Endothelial cell (in vitro differentiated cells): ENCODE measurements at places on chromosomes 3 and 15. TPM values are rescaled to one million over a fixed set of nuclear protein-coding genes. Genes with fewer than 3 reads are reported as not detected.

- no peak for DNase-seq
- H3K36me3 ChIP-seq: peaks cover 4% of the 10 kb centered on the region
- peaks cover 17% of the 10 kb centered on the region for H3K27me3 ChIP-seq
- no peak overlapping the region for H3K27ac ChIP-seq
Observed at GRCh38 chr3:51961602-51962569, 5.4 kb downstream of the PCBP4 start.

GRCh38 chr15:52103217-52104207, 9.1 kb downstream of the BCL2L10 start:
- peaks cover 2% of the 10 kb centered on the region for H3K4me1 ChIP-seq
- DNase-seq: no peak
- H3K27me3 ChIP-seq: peaks cover 2% of the 10 kb centered on the region
- H3K27ac ChIP-seq: no peak overlapping the region
- H3K4me3 ChIP-seq: no peak overlapping the region

DNA sequence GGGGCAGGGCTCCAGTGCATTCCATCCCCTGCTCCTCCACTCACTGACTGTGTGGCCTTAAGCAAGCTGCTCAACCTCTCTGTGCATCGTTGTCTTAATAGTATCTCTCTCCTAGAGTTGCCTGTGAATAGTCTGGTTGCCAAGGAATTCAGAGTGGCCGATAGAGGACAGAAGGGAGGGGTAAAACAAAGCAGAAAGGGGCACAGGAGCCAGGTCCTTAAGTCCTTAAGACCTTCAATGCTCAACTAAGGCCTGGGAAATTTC, 13.7 kb upstream of the CYP11A1 start:
- peaks cover 38% of the 10 kb centered on the region for H3K4me1 ChIP-seq
- H3K27ac ChIP-seq: no peak overlapping the region
- H3K27me3 ChIP-seq: peaks cover 3% of the 10 kb centered on the region

GRCh38 chr3:179046497-179047353, 24.9 kb downstream of the ZMAT3 start:
- peaks cover 10% of the 10 kb centered on the region for H3K36me3 ChIP-seq
- no peak for DNase-seq
- H3K27ac ChIP-seq: no peak overlapping the region
- H3K27me3 ChIP-seq: no peaks in the 10 kb centered on the region
- H3K4me3 ChIP-seq: no peak overlapping the region
- peaks cover 6% of the 10 kb centered on the region for H3K4me1 ChIP-seq

DNA sequence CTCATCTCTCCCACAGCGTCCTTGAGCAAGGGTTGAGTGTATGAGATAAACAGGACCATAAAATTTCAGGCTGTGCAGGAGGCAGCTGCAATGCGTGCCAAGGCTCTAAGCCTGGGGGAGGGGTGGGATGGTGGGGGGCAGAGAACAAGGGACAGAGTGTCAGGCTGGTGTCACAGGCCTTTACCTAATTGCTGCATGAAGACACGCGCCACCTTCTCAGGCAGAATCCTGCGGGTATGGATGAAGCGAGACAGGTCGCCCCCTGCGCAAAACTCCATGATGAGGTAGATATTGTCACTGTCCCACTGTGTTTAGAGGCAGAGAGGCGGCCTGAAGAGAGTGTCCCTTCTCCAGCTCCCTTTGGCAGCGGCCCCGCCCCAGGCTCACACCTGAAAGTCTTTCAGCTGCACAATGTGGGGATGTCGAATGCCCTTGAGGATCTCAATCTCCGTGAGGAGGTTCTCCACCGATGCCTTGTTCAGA, 1.0 kb downstream of the ULK3 start:
- H3K27me3 ChIP-seq: peaks cover 2% of the 10 kb centered on the region
- peaks cover 2% of the 10 kb centered on the region for H3K4me1 ChIP-seq
- no peak overlapping the region for H3K27ac ChIP-seq
- DNase-seq: no peak
- peak overlapping the region; percentile 87 for H3K4me3 ChIP-seq

- no peak overlapping the region for H3K4me3 ChIP-seq
- H3K36me3 ChIP-seq: no peaks in the 10 kb centered on the region
- no peak overlapping the region for H3K27ac ChIP-seq
- H3K4me1 ChIP-seq: peaks cover 4% of the 10 kb centered on the region
- no peak for DNase-seq
Observed at GRCh38 chr15:25543196-25543595, 104.4 kb upstream of the UBE3A start.

The CAPN7 gene
- total RNA-seq: 25.9 TPM

The SPTSSB gene
- not detected for total RNA-seq

DNA sequence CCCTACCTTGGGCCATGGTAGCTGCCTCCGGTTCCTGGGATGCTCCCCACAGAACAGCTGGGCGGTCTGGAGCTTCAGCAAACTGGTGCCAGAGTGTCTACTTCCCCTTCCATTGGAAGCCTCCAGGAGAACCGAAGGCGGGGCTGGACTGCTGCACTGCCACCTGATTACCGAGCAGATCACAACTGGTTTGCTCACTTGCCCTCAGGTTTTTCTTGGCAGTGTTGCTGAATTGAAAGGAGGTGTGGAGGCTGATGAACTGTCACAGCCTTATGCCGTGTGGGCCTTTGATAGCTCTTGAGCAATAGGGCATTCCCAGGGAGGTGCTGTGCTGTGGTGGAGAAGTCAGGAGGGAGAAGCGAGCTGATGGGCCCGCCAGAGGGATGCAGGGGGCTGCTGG, at the start of gene TGM5:
TSS of gene TGM5 (minus strand) at position 95 of the 400 bp plus-strand sequence. CDS start at position 16, 79 bp downstream.
- H3K4me3 ChIP-seq: no peak within 1 kb of the TSS
- H3K4me1 ChIP-seq: no peaks in the 10 kb centered on the region
- no peak for DNase-seq
- H3K27ac ChIP-seq: no peak within 1 kb of the TSS
- H3K36me3 ChIP-seq: no peaks in the 10 kb centered on the region

The CACNA2D3 gene
- total RNA-seq: 0.46 TPM

- no peaks in the 10 kb centered on the region for H3K4me1 ChIP-seq
- no peak overlapping the region for H3K27ac ChIP-seq
- DNase-seq: no peak
- no peak overlapping the region for H3K4me3 ChIP-seq
- H3K27me3 ChIP-seq: peaks cover 3% of the 10 kb centered on the region
Observed at GRCh38 chr3:11339541-11339940, 67.3 kb downstream of the ATG7 start.
